ENCODE measurements at places on chromosomes 2 and 18. TPM values are rescaled to one million over a fixed set of nuclear protein-coding genes. Genes with fewer than 3 reads are reported as not detected.

DNA sequence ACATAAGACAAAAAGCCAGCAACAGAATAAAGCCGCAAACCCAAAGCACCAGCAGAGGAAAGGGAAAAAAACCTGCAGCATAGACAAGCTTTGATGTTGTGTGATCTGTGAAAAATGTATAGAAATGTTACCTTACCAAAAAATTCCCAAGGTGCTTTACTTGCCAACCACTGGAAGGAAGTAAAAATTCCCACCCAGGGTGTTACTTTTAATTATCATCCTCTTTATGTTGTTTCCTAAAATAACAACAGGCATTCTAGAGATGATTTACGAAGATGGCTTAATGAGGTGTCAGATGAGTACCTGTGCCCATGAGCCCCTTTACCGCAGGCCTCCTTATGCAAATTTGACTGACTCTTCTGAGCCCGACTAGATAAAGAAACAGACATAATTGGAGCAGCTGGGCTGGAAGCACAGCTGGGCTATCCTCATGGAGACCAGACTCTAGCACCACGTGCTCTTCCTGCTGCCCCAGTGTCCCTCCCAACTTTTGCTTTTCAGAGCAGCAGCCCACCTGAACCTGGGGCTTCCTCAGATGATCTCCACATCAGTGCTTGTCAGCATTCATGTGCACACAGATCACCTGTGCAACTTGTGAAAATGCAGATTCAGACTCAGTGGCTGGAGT, 41.5 kb downstream of the SRSF7 start:
- no peak for DNase-seq

DNA sequence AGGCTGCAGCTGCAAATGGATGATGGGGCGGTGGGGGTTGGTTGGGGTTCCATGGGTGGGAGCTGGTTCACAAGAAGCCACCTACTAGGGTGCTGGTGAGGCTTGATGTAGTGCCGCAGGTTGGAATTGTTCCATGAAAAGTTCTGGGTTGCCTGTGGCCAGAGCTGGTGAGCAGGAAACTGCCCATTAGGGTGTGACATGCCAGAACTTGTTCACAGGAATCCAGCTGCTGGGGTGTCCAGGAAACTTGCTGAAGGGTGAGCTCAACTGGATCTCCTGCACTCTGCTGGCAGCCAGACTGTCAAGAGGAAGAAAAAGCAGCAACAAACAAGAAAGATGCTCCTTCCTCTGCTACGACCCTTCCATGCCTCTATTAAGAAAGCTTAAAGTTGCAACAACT, 48.8 kb downstream of the MAP3K20 start:
- no peak for DNase-seq

DNA sequence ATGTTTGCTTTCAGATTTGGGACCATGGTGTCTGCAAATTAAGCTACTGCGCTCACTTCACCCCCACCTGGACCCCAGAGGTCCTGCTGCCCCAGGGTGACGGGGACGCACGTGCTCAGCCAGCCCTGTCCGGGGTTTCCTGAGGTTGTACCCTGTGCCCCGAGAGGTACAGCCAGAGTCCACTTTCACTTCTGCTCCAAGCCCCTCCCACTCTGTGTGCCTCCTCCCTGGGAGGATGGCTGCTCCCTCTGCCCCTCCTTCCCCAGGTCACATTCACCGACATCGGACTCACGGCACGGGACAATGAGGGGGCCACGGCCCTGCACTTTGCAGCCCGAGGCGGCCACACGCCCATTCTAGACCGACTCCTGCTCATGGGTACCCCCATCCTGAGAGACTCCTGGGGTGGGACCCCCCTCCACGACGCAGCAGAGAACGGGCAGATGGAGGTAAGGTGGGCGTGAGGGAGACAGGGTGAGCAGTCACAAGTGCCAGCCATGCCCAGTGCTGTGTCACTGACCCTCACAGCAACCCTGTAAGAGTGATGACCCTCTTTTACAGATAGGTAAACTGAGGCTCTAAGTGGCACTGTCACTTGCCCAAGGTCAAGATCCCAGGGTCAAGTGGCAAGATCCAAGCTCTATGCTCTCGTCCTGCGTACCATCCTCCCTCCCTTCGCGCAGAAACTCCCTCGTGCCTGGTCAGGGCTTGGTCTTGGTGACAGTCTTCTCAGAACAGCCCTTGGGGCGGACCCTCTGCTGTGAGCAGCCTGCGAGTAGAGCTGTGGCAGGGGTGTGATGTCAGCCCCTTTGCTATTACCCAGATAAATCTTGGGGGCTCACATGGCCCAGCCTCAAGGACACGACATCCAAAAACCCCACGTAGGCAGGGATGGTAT, 7.6 kb downstream of the ESPNL start:
- DNase-seq = peak; percentile 81

- no peak for DNase-seq
These were observed 22.0 kb downstream of the FHL2 start for GRCh38 chr2:105376789-105377240.

DNA sequence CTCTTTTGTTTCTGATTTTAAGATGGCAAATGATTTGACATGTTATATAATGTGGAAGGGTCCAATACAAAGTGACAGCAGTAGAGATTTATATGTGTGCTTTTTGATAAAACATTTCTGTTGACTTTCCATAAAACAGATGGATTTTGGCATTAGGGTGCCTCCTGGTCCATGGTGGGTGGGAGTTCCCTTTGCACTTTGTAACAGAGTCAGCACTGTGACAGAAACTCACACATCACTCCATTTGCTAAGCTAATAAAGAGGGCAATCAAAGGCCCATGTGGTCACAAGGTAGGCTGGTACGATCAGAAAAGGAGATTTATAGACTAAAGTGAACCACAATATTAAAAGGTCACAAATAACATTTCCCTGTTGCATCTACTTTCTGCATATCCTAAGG, 93.3 kb upstream of the NT5C1B start:
- DNase-seq = no peak

DNA sequence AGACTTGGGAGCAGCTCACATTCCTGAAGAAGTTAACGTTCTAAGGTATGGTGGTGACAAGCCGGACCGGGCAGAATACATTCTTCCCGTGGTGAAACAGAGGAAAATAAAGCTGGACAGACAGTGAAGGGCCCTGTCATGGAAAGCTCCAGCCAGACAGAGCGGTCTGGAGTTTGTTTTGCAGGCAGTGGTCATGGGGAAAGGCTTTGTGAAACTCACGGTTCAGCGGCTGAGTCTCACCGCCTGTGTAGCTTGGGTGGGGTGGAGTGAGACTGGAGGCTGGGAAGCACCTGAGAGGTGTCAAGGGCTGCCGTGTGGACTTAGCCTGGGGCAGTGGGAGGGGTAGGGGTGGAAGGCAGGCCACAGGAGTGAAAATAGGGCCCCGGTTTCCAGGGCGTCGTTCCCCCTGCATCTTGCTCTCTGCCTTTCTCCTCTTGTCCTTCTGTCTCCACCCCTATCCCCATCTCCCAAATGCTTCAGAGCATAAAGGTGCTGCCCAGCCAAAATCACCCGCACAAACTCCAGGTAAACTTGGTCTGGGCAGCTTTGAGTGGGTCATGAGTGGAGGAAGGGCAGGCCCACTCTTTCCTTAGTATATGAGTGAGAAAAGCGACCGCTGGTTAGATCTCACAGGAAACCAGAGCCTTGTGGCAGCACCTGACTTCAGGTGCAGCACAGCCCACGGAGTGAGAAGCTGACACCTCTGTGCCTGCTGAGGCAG, 11.4 kb upstream of the SLC20A1 start:
- no peak for DNase-seq

- DNase-seq = no peak
These were observed 193.1 kb downstream of the L3MBTL4 start for GRCh38 chr18:6221602-6222014.

DNA sequence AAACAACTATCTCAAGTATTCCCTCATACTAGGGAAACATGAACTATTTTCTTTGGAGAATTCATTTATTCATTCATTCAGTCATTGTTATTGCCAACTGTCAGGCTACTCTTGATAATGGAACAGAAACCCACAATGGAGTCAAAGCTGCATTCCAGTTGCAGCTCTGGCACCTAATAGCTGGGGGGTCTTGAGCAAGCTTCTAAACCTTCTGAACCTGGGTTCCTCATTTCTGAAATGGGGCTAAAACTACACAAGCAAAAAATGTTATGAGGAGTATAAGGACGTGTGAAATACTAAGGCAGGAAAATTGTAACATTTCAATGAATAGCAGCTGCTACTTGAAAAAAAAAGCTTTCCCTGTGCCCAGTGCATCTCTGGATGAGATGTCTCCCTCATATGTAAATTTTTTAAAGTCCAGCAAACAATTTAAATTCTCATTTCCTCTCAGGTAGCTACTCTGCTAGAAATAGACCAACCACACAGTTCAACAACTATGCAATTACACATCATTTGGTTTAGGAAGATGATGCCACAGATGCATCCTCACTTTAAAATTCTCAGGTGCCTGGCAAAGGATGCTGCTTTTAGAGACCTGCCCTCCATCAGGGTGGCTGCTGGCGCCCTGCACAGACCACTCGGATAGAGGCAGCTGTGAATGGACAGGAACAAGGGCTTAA, 38.5 kb downstream of the SPRED2 start:
- no peak for DNase-seq

GRCh38 chr2:238682536-238682935, 165.3 kb upstream of the TWIST2 start:
- no peak for DNase-seq

DNA sequence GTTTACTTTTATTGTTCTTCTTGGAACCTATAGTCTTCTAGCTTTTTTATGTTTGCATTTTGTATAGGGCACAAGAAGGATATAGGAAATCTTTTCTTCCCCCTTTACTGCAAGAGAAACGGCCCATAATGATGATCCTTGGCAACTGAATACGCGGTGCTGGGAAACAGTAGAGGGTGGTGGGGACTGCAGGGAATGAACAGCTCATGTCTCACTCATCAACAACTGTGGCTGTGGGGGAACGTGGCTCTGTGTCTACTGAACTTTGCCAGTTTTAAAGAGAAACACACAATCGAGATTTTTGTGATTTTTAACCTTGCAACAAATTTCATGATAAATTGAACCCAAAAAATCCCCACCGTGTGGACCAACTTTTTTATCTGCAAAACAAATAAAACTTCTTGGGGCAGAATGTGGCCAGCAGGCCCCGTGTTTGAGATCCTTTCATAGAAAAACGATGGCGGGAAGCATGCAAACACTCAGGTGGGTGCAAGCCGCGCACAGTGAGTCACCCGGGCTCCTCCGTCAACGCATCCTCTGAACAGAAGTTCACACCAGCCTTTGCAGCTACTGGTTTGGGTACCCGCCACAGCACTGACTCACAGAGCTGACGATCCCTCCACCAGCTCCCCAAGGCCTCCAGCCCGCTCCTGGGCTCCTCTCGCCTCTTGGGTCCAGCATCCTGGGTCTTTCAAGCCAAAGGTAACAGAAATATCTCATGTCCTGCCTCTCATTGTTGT, 149.3 kb downstream of the COL6A3 start:
- DNase-seq = no peak

DNA sequence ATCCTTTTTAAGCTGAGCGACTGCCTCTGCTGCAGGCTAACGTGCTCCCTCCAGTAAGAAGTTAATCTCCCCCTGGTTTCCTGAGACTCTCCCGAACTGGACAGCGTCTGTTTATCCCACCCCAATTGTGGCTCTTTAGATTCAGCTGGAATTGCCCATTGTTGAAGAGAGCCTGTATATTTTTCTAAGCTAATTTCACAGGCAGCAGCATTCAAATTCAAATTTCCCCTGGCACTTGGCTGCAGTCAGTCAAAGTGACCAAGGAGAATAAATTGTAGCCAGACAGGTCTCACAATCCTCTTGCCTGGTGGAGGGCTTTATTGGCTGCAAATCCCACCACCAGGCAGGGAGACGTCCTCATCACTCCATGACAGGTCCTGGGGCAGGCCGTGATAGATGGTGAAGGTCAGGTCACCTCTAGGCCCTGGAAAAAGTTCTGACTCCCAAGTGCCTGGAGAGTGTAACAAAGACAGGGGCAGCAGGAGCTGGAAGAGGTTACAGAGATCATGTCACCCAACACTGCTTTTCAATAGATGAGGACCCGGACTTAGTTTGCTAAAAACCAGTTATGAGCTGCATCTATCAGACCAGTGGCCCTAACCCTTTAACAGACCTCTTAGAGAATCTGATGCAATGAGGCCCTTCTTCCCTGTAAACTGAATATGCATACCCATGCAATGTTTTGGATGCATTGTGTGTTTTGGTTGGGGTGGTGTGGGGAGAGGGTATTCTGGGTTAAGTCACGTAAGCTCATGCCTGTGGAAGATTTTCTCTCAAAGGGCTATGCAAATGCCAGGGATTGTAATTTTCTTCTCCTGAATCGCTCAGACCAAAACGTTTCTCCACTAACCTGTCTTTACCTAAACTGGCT, 32.3 kb upstream of the C18orf32 start:
- DNase-seq = no peak

EN1 gene
- total RNA-seq = not detected

XDH gene
- not detected for total RNA-seq

ECEL1 gene
- not detected for total RNA-seq

All from HepG2 (cell line).